ENCODE measurements at places on chromosomes 11 and 22.

DNA sequence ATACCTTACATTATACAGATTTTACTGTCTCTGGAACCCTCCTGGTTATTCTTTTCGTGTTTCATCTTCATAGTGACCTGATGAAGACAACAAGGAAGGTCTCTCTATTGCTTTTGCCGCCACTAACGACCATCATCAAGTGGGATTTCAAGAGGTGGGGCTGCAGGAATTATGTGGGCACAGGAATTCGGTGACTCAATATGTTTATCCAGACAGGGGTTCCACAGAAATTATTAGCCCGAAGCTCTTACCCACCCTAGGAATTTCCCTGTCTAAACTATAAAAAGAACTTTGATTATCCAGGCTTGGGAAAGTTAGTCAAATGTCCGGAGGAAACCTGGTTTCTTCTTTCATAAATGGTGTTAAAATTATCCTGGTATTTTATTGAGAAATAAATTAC is 566.8 kb upstream of the TENM4 start:
- DNase-seq: no peak

DNA sequence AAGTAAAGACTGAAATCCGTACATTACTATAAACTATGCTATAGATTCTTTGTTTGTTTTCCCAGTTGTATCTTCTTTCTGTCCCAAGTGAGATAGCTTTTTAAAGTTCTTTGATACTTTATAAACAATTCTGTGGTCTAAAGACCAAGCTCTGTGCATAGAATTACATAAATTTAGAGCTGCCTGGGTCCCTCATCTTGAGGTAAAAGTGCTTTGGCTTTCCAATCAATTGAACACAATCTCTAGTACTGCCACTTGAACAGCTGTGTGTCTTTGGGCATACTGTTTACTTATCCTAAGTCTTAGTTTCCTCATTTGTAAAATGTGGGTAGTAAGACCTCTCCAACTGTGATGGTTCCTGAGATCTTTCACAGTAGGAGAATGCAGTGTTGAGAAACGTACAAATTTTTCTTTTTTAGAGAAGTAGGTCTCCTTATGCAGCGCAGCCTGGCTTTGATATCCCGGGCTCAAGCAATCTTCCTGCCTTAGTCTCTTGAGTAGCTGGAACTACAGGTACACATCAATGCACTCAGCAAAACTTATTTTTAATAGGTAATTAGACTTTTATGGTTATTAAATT is 2.5 kb upstream of the EED start:
- DNase-seq: no peak

- no peak for DNase-seq
Measured at GRCh38 chr22:37808294-37808657, 542 bp downstream of the GCAT start.

DNA sequence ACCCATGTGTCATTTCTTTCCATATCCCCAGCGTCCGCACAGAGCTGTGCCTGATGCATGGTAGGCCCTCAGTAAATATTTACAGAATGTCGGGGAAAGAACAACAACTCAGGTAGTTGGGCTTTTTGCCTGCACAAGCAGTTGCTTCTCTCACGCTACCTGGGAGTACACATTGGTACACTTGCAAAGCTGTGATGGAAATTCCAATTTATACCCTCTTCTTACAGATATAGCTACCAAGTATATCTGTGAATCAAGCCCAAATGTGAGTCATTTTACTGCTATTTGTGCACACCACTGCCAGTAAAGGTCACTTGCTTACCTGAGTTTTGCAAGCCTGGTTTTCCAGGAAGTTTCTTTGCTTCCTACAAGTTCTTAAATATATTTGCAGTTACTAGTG is 333.0 kb upstream of the NARS2 start:
- DNase-seq: no peak

GRCh38 chr22:49024775-49025440 is 802.8 kb downstream of the BRD1 start:
- DNase-seq: no peak

- no peak for DNase-seq
Measured at GRCh38 chr11:111494040-111494439, 18.1 kb downstream of the BTG4 start.

DNA sequence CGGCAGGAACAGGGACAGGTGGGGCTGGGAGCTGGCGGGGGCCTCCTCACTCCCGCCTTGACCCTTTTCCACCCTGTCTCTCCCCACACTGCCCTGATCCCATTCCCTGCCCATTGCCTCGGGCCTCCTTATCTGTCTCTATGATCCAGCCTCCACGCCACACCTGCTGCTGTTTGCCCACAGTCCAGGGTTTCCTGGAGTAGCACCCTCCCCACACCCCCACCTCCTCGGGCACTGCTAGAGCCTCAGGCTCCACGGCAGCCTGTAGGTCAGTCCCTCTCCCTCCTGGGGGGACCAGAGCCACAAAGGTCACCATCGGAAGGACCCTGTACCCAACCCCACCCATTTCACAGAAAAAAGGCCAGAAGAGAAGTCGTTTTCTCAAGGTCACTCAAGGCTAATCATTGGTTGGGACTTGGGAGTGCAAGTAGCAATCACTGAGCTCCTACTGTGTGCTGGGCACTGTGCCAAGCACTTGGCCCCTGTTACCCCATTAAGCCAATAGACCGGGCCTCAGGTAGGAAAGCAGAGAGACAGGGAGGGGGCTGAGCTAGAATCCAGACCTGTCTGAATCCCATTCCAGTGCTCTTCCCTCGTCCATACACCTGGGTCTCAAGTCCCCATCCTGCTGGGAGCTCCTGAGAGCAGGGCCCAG is 71.8 kb downstream of the PDE2A start:
- no peak for DNase-seq

DNA sequence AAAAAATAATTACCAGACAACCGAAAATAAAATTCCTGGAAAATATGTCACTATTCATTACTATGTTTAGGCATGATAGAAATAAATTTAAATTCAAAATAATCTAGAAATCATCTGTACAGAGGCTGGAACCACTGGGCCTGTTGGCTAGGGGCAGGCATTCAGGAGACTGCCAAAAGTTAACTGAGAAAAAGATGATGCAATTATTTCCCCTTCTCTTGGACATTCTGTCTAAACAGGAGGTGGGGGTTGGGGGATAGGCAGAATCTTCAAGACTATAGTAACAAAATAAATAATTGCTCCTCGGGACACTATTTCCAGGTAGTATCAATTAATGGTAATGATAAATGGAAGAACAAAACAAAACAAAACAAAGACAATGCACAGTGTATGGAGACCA is 14.1 kb downstream of the BTBD10 start:
- no peak for DNase-seq

GRCh38 chr11:4211991-4212390 is 117.4 kb downstream of the RRM1 start:
- no peak for DNase-seq

DNA sequence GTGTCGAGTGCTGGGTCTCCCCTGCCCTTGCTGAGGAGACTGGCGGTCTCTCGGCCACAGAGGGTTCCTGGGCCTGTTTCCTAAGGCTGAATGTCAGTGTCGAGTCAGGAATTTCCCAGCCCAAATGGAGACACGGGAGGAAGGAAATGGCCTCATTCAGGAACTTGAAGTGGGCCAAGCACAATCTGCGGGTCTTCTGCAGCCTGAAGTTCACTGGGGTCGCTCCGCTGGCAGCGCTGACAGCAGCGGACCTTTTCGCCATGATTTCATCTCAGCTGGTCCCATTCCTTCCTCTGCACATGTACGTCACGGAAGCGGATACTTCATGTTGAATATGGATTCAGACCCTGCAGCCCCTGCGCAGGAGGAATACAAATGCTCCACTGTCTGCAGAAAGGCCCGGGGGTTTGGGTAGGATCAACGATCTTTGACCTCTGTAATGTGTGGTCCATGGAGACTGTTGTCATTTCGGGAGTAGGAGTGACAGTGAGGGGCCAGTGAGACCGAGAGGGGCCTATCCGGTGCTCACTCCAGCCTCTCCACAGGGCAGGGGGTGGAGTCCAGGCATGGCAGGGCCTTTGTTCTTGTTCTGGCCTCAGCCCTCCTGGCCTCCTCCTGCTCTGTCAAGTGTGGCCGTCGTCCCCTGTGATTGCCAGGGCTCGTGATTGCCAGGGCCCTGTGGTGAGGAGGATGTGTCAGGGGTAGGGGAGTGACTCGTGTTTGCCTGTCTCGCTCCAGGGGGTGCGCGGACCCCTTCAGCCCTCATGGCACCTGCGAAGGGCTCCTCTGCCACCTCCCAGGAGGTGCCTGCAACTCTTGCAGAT is 402.3 kb downstream of the TBC1D22A start:
- no peak for DNase-seq

DNA sequence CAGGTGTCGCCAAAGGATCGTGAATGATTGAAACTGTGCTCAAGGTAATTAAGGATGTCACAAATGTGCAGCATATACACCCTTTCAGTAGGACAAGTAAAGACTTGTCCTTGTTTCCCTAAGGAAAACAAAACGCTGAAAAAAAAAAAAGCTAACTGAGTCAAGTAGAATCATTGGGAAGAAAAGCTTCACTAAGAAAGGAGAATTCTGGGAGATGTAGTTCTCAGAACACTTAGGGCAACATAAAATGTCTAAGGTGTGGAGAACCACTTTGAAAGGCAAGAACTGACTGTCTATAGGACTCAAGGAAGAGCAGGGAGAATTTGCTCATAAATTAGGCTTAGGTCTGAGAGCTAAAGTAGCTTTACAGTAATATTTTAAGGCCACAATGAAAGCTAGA is 2.9 kb upstream of the OR5T1 start:
- no peak for DNase-seq

GRCh38 chr22:23031786-23032185 is 38.5 kb upstream of the GNAZ start:
- DNase-seq: no peak

- no peak for DNase-seq
Measured at GRCh38 chr11:69599502-69599901, 41.5 kb upstream of the CCND1 start.

DNA sequence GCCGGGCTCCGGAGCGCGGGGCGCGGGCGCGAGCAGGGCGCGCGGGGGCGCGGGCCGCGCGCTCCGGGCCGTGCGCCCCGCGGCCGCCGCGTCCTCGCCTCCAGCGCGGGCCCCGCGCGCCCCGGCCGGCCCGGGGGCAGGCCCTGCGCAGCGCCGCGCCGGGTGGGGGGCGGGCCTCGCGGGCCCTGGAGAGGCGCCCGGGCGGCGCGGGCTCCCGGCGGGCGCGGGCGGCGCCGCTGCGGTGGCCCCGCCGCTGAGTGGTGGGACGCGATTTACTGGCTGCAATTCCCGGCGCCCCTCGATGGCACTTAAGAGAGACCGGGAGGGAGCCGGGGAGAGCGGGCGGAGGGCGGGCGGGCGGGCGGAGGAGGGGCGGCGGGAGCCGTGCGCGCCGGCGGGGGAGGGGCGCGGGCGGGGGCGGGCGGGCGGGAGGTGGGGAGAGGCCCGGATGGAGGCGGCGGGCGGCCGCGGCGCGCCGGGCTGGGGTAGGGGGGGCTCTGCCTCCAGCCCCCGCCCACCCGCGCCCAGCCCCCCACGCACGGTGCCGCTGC is 73.2 kb upstream of the TCF20 start:
- DNase-seq: no peak

- no peak for DNase-seq
Measured at GRCh38 chr22:48154943-48155240, 1392.4 kb downstream of the TBC1D22A start.

DNA sequence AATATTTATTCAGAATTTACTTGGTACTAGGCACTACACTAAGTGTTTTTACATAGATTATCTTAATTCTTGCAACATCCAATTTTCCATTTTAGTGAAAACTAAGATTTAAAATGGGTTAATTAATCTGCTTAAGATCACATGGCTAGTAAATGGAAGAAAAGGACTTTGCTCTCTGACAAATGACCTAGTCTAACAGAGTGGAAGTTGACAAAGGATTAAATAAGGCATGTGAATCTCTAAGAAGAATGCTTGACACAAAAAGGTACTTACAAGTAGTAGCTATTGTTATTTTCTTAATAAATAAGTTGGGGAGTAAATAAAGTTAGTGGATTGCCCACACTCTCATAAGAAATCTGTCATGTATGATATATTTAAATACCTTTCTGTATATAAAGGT is 584.8 kb downstream of the DLG2 start:
- no peak for DNase-seq

- DNase-seq: no peak
Measured at GRCh38 chr11:69963533-69964246, 114.4 kb upstream of the ANO1 start.

DNA sequence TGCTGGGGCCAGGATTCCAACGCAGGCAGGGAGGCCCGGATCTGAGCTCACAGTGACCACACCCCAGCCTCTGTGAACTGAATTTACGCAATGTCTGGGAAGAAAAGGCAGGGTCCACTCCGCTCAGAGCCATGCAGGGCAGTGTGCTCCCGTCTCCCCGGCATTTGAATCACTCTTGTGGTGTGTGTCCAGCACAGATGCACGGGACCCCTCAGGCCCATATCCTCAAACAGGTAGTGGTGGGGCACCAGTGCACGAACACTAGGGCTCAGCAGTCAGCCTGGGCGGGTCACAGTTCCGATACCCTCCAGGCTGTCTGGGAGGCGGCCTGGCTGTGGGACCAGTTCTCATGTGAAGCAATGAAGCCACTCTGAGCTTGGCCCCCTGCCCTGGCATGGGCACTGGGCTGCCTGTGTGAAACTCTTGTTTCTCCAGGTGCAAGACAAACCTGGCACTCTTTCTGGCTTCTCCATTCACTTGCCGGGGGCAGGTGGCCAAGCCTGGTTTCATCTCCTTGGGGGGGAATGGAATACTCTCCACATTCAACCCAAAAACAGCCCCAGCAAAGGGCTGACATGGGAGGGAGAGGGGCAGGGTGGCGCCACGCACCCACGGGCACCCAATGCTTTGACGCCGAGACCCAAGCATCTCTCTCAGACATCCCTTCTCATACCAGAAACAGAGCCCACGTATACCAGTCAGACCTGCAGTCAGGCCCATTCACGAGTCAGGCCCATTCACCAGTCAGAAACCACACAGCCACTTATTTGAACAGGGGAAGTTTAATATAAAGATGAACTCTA is 14.3 kb downstream of the DHCR7 start:
- no peak for DNase-seq

GRCh38 chr11:43852057-43852636 is 28.5 kb upstream of the ALKBH3 start:
- DNase-seq: peak; percentile 51

DNA sequence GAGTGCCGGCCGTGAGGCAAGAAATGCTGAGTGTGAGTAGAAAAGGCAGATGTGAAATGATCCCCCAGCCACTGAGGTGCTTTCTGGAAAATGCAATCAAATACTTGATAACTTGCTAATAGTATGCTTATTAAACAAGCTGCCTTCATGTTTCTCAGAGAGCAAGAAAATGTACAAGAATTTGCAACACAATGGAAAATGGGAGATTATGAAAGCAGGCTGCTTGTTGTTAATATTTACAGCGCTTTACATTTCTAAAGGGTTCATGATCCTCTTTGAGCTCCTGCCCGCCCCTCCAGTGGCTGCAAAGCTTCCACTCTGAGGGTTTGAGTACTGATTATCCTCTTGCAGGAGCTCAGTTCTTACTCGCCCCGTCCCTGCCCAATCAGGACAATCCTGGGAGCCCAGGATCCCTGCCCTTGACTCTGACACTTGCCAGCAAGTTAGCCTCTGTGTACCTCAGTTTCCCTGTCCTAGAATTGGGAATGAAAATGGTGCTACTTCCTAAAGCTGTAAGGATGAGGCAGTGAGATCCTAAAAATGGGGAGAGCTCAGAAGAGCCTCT is 645.1 kb downstream of the TBC1D22A start:
- DNase-seq: no peak

All from memory B cell (primary cell).